ENCODE measurements at places on chromosomes 12 and 14. TPM values are rescaled to one million over a fixed set of nuclear protein-coding genes. Genes with fewer than 3 reads are reported as not detected.

The PRH2 gene
- not detected for total RNA-seq

DNA sequence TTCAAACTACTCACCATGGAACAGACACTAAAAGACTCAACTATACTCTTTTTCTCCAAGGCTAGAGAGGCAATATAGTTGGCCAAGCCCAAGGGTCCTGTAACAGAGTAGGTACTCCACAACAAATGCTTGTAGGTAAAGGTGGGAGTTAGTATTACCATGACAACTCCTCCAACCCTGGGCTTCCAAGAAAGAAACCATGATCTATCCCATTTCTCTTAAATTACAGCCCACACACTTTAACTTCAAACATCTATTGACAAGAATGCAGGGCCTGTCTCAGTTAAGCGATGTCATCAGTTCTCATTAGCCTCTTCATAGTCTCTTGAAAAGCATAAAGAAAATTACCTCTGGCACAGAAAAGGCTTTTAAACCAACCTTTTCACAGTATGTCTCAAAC lies 25.0 kb downstream of the ERH start:
- no peak for DNase-seq

GRCh38 chr12:52524898-52525591 lies 4.9 kb upstream of the KRT5 start:
- no peak for DNase-seq

The PLEKHG7 gene
- total RNA-seq: not detected

DNA sequence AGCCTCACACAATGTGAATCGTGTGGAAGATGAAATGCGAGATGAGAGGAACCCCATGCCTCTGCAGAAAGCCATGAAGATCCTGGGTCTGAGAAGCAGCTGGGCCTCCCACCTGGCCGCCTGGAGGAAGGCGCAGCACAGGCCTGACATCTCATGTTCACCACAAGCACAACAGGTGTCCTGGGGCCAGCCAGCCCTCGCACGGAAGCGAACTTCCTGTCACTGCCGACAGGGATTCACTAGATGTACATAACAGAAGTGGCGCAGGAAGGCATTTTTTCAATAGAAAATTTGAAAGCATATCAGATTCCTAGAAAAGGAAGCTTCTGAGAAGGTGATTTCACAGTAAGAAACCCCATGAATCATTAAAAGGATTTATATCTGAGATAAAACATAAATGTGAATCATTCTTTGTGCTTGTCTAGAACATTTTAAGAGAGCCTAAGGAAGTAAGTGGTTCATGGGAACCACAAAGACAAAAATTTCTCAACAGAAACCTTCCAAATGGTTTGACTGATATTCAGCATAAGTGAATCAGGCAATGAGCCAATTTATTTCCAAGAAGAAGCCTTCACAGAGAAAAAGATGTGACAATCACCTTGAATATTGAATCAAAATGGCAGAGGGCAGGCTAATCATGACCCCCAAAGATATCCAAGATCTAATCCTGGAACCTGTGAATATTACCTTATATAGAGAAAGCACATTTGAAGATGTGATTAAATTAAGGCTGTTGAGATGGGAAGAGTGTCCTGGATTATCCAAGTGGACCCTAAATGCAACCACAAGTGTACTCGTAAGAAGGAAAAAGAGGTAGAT lies 311.9 kb downstream of the DUSP6 start:
- DNase-seq: no peak
